ENCODE measurements at places on chromosomes 4 and X. TPM values are rescaled to one million over a fixed set of nuclear protein-coding genes. Genes with fewer than 3 reads are reported as not detected.

- DNase-seq = no peak
Measured at GRCh38 chr4:124083711-124084110, 628.8 kb downstream of the ANKRD50 start.

- no peak for DNase-seq
Measured at GRCh38 chr4:7938266-7938608, 1.4 kb downstream of the AFAP1 start.

The LAS1L gene
- 24.6 TPM for total RNA-seq

The MAOB gene
- 40.9 TPM for total RNA-seq

The FGD1 gene
- 5.4 TPM for total RNA-seq

The DIPK2B gene
- 7.1 TPM for total RNA-seq

The KDM5C gene
- 140 TPM for total RNA-seq

All from mucosa of gallbladder (tissue), 1 donor.